ENCODE measurements at places on chromosomes 5 and 9.

DNA sequence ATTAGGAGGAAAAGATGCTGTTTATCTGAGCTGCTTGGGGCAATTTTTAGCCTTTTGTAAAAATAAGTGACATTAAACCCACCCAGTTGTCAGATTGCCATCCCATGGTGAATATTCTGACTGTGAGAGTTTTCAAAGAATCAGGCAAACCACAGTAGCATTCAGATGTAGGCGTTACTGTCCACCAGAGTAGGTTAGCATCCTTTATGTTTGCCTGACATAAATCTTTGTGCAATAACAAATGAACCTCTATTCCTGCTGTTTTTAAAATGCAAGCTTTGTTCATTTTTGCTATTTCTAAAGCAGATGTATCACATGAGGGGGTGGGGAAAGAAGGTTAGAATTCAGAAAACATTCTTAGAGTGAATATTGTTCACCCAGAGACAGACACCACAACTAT, 427.8 kb downstream of the CDH9 start:
- no peak for DNase-seq

GRCh38 chr9:78215706-78216105, 20.2 kb upstream of the CEP78 start:
- peak; percentile 44 for DNase-seq

DNA sequence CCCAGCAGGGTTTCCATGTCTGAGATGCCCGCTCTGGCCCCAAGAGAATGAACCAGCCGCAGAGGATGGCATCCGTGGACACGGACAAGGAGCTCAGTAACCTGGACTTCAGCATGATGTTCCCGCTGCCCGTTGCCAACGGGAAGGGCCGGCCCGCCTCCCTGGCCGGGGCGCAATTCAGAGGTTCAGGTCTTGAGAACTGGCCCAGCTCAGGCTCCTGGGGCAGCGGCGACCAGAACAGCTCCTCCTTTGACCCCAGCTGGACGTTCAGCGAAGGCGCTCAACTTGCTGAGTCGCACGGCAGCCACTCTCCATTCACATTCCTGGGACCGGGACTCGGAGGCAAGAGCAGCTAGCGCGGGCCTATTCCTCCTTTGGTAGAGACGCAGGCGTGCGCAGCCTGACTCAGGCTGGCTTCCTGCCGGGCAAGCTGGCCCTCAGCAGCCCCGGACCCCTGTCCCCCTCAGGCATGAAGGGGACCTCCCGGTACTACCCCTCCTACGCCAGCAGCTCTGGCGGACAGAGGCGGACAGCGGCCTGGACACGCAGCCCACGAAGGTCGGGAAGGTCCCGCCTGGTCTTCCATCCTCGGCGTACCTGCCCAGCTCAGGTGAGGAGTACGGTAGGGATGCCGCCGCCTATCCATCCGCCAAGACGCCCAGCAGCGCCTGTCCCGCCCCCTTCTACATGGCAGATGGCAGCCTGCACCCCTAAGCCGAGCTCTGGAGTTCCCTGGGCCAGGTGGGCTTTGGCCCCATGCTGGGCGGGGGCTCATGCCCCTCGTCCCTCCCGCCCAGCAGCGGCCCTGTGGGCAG, 74.4 kb downstream of the INSL6 start:
- DNase-seq: no peak

GRCh38 chr9:123090198-123090896, 56.9 kb downstream of the GPR21 start:
- DNase-seq: no peak

DNA sequence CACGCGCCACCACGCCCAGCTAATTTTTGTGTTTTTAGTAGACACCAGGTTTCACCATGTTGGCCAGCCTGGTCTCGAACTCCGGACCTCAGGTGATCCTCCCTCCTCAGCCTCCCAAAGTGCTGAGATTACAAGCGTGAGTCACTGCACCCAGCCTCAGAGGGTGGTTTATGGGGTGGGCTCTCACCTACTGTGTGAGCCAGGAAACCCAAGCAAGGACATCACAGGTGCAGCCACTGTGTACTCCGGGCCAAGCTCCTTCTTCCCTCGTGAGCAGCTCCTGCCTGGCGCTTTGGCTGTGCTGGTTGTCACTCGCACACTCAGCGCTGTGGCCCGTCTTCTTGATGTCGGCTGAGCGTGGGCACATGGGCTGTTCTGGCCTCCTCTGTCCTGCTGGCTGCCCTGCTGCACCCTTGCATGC, 70.1 kb downstream of the WNK2 start:
- DNase-seq: no peak

DNA sequence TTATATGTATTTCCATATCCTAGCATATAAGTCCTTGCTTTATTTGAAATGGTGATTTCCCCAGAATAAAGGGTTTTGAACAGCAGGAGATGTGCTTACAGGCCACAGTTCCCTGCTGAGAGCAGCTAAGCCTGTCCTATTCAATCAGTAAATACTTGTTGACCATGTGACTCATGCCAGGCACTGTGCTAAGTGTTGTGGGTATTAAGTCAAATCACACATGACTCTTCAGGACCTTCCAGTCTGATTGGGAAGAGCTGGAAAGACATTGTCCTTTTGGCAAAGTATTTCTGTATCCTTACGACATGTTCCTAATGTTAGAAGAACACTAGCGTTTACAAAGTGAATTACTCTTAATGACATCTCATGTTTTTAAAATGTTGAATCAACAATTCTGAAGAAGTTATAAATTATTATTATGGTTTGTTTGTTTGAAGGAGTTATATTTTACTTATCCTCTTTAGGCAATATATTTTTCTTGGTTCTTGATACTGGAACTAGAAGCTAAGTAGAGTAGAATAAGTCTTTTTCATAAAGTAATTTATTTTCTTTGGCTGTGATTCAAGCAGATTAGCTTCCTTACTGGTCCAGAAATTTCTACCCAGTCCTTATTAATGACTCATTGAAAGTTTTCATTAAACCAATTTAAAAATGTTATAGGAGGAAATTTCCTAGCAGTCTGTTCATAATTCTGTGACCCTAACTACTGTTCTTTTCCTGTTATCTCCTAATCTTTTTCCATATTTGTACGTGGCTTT, 82.1 kb downstream of the GAPVD1 start:
- DNase-seq: no peak

DNA sequence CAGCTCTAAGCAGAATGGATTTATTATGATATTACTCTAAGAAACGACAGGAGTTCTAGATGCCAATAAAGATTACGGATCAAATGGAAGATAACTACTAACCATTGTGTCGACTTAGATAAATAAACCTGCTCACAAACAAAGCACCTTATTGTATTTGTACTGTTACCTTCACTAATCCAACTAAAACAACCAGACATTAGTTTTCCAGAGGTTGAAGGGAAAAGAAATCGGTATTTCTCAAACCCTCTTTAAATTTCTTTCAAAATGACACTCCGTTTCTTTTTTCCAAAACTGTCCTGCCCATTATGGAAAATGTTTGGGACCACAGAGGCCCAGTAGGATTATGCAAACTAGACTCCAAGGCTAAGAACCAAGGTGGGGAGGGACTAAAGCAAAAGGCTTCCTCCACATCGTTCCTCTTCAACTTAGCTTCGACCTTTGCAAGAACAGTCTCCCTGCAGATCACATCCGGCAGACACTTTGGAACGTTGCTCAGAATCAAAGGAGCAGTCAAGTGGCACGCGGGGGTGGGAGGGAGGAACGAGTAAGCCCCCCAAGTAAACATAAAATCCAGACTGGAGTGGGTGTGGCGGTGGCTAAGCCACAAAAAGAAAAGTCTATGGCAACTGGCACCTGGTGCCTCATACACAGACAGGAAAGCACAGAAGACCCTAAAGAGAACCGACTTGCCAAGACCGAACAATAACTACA, 2.7 kb downstream of the MLLT3 start:
- no peak for DNase-seq
